MV-4-11 (cell line): ENCODE measurements at places on chromosomes 6 and 20.
A peak's percentile ranks its signal among the peaks of the same experiment; 100 is the strongest.

DNA sequence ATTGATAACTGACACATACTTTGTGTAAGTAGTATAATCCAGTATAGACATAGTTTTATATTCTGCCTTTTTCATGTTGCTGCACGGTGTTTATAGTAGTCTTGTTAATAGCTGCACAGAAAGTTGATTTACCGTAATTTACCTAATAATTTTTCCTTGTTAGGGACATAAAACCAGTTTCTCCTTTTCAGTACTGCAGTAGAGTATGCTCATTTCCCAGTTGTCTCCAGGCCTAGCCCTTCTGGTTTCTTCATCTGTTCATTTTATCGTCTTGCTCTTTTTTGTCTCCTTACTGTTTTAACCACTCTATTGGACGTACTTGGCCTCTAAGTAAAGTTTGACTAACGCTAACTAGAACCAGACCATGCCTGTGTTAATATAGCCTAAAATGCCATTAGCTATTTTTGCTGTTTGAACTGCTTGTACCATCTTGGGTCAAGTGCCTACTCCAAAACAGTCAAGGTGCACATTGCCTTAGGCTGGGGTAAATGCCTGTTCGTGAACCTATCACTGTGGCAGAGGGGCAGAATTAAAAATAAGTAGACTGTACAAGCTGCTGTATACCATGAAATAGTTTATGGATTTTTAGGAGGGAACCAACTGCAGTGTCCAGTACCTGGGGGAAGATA, 34.8 kb downstream of the CDS2 start:
- no peak for DNase-seq

DNA sequence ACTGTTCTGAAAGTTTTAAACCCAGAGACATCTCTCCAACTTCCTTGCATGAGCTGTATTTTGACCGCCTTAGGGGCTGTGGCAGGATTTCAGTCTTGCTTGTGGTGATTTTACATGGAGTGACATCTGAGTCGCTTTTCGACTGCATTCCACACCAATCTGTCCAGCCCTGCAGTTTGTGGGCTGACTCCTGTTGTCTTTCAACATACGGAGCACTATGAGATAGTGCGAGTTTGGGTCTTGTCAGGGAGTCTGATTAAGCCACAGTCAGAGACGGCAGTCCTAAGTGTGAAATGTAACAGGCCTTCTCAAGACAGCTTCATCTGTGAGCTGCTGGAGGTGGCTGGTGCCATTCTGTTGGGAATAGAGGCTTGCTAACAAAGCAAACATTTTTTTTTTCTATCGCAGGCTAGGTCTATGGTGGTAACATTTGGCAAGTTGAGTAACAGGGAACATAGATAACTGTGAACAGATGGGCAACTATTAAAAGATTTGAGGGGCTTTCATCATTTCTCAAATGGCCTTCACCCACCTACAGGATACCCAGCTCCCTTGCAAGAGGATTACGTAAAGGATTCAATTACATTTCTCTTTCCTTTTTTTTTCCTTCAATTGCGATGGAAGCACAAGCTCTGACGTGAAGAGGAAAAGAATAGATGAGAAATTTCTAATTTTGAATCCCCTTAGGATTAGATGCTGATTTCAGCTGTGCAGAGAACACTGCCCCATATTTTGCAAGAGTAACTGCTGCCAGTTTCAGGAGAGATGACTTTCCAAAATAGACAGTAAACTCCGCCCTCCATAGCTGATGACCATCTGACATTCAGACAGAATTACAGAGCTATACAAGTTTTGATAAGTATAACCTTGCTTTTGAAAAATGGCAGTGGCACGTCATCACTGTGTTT, 25.1 kb downstream of the CAP2 start:
- DNase-seq: no peak

DNA sequence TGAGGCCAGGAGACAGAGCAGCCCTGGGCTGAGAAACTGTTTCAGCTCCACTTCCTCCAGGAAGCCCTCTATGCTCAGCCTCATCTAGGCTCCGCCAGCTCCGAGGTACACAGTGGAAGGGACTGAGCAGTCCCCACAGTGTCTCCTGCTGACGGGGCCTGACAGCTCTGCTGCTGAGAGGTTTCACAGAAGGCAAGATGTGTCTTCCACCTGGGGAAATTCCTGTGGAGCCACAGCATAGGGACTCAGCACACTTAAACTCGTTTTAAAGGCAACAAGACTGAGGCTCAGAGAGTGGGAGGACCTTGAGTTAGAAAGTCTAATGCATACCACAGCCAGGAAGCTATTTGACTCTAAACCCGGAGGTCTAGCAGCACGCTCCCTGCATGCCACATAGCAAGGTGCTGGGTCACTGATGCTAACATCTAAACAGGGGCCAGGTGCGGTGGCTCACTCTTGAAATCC, 6.8 kb downstream of the ADA start:
- peak; percentile 40 for DNase-seq

- DNase-seq: peak; percentile 95
These were observed 124.2 kb downstream of the LY86 start for GRCh38 chr6:6712449-6713403.

- DNase-seq: no peak
These were observed 566.1 kb downstream of the KIF16B start for GRCh38 chr20:16007164-16007563.

DNA sequence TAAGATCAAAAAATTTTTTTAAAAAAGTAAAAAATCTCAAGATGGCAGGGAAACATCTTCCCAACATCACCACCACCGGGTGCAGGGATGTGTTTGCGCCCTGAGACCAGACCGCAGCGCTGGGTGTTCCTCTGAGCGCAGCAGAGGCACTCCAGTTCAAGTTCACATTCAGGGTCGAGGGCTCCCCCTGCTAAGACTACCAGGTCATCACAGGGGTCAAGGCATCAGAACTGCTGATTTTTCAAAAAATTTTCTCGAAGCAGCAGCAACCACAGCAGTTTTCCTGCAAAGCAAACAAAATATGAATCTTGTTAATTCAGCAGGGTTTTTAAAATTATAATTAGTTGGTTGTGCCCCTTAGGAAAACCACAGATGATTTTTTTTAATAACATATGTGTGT, 83.1 kb downstream of the MYLK4 start:
- DNase-seq: no peak

DNA sequence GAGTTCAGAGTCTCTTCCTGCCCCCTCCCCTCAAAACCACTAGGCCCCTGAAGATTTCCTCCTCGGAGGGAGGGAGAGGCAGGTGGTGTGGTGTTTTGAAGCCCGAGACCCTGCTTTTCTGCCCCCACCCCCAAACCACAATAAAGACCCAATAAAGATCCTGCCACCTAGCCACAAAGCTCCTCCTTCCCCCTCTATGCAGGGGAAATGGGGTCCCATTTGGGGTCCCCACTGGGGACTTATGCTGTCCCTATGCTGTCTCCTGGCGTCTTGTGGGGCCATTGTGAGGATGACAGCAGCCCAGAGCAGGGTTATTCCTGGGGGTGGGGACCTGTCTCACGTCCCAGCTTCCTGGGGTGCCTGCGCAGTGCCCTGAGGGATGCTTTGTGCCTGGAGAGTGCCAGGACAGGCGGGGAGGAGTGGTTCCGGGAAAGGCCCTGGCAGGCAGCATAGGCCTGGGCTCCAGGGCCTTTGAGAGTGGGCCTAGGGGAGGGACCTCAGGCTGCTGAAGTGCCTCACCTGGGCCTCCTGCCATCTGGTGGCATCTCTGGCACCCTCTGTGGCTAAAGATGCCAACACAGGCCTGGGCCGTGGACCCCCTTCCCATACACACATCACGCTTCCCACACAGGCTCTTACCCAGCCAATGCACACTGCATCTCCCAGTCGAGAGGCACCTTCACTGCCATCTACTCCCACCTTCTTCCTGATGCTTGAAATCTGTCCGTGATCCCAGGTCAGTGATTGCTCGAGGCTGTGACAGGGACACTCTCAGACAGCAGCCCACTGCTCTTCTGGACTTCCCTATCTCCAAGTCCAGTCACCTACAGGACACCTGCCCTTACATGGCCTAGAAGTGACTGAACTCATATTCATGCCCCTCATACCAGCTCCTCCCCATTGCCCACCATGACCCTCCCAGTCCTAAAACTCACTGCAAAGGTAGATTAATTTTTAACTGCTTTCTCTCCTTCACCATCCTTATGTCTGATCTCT, 7.9 kb upstream of the ARMC12 start:
- no peak for DNase-seq

GRCh38 chr6:168118935-168119334, 39.9 kb upstream of the FRMD1 start:
- no peak for DNase-seq

- no peak for DNase-seq
These were observed 21.4 kb downstream of the PYGB start for GRCh38 chr20:25269057-25269832.

DNA sequence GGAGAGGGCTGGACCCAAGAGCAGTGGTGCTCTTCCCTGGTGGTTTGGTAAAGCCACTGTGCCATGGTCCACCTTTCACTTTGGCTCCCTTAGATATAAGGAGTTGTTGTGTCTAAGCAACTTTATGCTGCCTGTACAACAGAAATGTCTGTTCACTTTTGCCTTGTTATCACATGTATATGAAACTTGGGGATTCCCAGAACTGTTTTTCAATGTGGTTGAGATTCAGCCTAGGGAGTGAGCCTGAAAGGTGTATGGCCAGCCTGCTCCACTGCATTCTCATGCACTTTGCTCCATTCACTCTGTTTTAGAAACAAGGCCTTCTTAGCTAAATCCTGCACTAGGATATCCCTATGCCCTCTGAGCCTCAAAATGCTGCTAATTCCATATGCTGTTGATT, 234.5 kb upstream of the THEMIS start:
- DNase-seq: no peak

DNA sequence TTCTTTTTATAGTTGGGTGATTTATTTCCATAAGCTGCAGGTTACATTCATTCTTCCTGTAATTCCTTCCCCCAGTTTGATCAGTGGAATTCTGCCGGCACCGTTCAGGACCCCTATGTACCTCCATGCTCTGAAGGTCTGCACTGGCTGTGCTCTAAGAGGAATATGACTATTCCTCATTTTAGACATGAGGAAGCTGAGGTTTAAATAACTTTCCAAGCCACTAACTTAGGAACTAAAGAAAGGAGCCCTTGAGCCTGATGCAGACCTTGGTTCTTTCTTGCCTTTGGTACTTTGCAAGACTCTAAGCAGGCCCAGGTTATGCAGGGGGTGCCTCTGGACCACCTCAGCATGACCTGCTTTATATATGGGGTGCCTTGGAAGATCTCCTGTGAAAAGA, 318.5 kb downstream of the QKI start:
- peak; percentile 17 for DNase-seq

GRCh38 chr6:145729887-145730286, 5.4 kb downstream of the EPM2A start:
- DNase-seq: peak; percentile 70

DNA sequence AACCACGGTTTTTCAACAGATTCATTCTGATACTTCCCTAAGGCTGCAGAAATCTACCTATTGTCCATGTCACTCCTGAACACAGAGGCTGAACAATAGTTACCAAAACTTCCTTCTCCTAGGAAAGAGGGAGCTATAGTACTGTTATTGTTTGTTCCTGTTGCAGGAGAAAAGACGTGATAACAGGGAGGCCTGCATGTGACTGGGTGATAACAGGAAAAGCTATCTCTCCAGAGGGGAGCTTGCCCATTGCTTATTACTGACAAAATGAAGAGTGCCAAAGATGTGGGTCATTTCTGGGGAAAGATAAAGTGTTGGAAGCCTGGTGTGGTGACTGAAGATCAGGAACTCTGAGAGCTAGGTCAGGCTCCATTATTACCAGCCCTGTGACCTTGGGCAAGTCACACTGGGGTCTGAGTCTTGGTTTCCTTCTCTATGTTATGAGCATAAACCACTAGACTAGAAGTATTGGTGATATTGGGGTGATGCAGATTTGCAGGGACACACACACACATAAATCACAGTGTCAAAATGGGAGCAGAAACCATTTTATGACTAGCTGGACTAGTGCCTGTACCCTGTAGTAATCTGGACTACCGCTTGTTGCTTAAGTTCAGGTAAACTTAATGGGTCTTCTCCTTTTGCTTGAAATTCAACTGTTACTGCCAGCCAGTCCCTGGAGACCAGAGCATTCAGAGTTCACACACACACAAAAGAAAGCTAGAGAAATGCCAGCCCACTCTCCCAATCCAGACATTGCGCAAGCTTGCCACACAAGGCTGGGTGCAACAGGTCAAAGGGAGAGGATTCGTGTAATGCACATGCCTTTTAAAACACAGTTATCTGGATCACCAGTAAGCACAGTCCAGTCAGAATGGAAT, 136.0 kb upstream of the CNR1 start:
- DNase-seq: peak; percentile 6

DNA sequence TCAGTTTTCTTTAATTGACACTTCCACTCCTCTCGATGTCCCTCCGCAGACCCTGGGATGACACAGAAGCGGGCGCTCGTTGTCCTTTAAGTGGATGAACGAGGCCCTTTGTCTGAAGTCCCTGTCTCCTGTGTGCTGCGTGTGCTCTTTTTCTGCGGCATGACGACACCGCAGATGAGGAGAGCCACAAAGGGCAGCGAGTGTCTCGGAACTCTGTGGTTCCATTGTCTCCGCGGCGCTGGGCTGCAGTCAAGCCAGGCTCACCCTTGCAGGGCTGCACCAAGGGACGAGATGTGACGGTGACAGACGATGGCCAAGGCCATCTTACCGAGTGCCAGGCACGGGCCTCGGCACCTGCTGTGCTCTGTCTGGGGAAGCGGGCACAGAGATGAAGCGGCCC, 10.6 kb downstream of the PRR18 start:
- no peak for DNase-seq

- DNase-seq: no peak
These were observed 50.0 kb downstream of the FOXF2 start for GRCh38 chr6:1439349-1439748.

DNA sequence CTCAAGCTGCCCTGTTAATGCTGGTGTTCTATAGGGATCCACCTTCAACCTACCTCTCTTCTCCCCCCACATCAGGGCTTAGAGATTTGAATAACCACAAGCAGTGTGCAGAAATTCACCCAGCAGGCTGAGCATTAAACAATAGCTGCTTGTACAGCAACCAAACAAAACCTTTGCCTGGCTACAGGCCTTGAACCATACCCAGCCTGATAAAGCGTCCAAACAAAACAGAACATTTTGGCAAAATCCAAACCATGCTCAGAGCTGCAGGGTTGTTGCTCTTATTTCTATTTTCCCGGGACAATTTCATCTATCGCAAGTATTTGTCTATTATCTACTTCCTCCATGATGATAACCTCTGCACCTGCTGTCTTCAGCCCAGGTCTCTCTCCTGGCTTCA, 142.3 kb downstream of the UNC5CL start:
- no peak for DNase-seq

DNA sequence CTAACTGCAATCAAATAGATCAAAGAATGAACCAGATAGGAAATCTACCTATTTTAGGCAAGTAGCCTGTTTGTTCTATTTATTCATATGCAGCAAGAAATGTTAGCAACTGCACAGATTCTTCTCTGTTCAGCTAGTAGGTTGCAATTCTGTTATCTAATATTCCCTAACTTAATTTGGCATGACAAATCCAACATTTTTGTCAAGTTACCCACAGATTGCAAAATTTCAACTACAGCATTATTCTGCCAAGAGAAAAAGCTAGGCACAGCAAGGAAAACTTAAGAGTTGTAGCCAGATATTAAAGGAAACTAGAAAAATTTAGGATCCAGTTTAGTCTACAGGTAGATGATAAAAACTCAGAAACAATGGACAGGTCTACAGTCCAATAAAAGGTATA, 104.4 kb upstream of the SYNCRIP start:
- DNase-seq: no peak

GRCh38 chr6:122734529-122735395, 44.8 kb upstream of the FABP7 start:
- no peak for DNase-seq

- no peak for DNase-seq
These were observed 1060.3 kb downstream of the KIF16B start for GRCh38 chr20:15512916-15513315.

- no peak for DNase-seq
These were observed 112.8 kb upstream of the TSHZ2 start for GRCh38 chr20:52859156-52859876.

GRCh38 chr6:56840467-56841380, 114.2 kb upstream of the BEND6 start:
- no peak for DNase-seq
